ENCODE measurements at places on chromosomes 16 and 17.
A peak's percentile ranks its signal among the peaks of the same experiment; 100 is the strongest.

DNA sequence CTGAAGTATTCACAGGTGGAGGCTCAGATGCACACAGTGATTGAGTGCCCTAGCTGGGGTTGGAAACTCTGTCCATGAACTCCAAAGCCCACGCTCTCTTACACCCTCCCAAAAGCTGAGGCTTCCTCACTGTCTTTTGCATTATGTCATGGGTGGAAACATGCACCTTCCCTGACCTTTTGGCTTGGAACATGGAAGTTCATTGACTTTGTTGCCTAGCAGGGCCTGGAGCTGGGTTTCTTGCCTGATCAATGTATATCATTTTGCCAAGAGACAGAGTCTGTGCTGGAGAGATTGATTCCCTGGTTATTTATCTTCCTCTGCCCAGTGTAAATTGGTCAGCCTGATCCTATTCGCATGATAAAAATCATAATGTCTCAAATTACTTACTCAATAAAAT is 558.4 kb downstream of the MAF start:
- DNase-seq, result no peak

DNA sequence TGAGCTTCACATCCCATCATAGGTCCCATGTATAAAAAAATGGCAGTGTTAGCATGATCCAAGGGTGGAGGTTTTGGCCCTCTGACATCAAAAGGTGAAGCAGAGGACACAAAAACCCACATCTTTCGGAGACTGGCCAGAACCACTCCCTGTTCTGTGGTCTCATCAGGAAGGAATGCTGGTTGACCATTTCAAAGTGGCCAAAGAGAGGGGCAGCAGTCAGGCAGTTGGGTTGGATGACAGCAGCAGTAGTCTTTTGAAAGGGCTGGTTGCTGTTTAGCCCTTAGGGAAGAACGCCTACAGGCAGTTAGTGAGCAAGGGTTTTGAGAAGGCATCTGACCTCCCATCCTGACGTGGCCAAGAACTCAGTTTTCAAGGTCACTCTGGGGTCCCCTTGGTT is 40.5 kb downstream of the LCMT1 start:
- no peak for DNase-seq

GRCh38 chr16:11501632-11502031 is 85.1 kb downstream of the LITAF start:
- DNase-seq, result no peak

DNA sequence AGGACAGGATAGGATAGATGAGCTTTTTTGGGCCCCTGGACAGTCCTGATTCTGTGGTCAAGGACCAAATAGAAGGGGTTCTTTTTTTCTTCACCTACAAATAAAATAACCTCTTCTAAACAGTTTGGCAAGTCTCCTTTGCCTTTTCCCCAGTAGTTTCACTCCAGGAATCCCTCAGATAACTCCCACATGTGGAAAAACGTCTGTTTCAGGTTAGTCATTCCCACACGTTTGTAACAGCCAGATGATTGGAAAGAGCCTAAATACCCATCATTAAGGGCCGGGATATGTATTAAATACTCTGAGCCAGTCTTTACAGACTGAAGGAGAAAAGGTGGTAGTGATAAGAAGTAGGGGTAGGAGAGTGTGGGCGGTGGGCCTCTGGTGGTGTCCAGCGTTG is 58.3 kb downstream of the PLD6 start:
- DNase-seq, result no peak

GRCh38 chr16:79612207-79612606 is 11.7 kb upstream of the MAF start:
- DNase-seq, result no peak

DNA sequence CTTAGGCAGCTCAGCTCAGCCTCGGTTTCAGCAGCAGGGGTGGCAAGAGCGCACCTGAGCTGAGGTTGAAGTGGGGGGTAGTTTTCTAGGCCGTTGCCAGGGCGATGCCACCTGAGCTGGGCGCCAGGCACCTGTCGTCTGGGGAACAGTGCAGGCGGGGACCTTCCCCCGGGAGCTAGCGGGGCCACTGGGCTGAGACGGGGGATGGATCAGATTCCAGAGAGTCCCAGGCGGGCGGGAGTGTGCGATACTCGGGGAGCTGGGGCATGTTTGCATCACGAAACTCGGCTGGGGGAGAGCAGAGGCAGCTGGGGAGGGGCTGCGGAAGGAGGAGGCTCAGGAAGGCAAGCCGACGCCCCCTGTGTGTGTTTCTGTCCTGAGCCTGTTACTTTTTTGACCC is 477 bp upstream of the CLDN9 start:
- DNase-seq, result no peak

- DNase-seq, result no peak
These were observed 14.8 kb downstream of the PSMD3 start for GRCh38 chr17:39995438-39995837.

GRCh38 chr17:81522491-81523401 is 5.4 kb upstream of the FSCN2 start:
- DNase-seq, result no peak

GRCh38 chr17:43740541-43740940 is 18.1 kb downstream of the SOST start:
- DNase-seq, result no peak

DNA sequence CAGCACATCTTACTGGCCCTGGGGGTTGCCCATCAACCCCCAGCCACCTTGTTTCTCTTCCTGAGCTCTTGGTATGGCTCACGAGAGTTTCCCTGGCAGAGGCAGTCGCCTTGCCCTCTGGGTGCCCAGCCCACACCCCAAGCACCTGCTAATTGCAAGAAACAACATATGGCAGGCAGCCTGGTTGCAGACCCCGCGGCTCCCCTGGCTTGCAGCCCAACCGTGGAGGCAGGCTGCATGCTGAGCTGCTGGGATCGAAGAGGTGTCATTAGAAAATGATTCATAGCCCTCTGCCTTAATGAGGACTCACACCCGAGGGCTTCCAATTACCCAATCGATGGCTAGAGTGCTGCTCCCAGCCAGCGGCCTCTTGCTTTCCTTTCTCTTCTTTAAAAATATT is 115.7 kb downstream of the TMEM114 start:
- DNase-seq, result no peak

- DNase-seq, result no peak
These were observed 9.3 kb downstream of the ZACN start for GRCh38 chr17:76088041-76088867.

- no peak for DNase-seq
These were observed 7.4 kb downstream of the POLR2A start for GRCh38 chr17:7491583-7491982.

GRCh38 chr17:246226-246625 is 64.8 kb upstream of the DOC2B start:
- DNase-seq, result no peak

GRCh38 chr16:87836844-87837581 is 32.3 kb downstream of the SLC7A5 start:
- DNase-seq, result no peak

- no peak for DNase-seq
These were observed 108.8 kb downstream of the ARHGAP44 start for GRCh38 chr17:12898110-12898509.

DNA sequence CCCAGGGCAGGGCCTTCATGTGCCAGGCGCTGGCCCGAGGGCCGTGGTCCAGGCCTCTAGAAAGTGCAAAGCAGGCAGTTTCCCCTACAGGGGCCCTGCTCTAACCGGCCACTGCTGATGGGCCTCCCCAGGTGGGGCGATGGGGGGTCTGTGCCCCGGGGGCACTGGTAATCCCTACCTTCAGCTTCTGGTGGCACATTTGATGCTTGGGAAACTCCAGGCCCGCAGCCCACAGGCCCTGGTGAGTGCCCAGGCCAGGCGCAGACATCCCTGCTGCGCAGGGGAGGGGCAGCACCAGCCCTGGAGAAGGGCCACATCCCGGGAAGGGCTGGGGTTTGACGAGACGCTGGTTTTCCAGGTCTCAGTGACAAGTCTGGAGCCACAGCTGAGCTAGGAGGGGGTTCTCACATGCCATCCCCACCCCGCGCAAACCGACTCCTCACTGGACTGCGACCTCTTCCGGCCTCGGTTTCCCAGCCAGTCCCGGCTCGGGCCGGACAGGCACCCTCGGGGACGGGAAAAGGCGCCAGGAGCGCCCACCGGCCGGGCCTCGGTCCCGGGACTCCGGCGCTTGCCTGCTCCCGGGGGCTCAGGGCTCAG is 1.6 kb downstream of the DOC2B start:
- DNase-seq, result no peak

GRCh38 chr16:722835-723633 is 2.1 kb downstream of the ANTKMT start:
- DNase-seq, result no peak

DNA sequence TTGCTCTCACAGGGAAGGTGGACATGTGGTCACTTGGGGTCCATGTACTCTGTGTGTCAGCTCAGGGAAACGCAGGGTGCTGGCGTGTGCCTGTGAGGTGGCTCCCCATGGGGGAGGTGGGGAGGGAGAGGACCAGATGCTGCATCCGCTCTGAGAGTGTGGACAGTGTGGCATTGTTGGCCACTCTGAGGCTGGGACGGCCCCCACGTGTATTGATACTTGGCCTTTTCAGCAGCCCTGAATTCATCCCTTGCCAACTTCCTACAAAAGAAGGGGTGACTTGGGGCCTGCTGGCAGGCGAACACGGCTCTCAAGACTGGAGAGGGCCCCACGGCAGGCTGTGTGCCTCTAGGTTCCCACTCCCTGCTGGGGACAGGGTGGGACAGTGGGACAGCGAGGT is 120.1 kb downstream of the RAB11FIP4 start:
- no peak for DNase-seq

DNA sequence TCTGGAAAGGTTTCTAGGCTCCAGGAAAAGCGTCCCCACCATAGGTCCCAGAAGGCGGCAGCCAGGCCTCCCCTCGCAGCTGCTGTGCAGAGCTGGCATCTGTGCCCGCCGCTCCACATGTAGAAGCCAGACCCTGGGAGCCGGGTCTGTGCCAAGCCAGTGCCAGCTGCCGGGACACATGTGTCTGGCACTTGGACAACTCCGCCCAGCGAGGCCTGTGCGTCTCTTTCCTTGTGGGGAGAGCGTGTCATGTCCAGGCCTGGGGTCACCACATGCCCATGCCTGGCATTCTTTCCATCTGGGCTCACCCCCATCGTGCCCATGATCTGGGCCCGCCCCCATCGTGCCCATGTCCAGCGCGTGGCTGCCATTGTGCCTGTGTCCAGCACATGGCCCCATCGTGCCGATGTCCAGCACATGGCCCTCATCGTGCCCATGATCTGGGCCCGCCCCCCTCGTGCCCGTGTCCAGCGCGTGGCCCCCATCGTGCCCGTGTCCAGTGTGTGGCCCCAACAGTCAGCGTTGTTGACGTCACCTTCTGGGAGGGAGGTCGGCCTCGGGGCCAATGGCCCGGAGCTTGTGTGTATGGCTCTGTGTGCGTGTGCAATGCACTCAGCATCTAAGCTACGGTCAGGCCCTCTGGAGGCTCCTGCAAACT is 13.3 kb upstream of the ACSF3 start:
- DNase-seq, result no peak

GRCh38 chr17:47952171-47953021 is 5.3 kb downstream of the PRR15L start:
- no peak for DNase-seq

GRCh38 chr17:67212714-67213417 is 32.1 kb downstream of the HELZ start:
- no peak for DNase-seq

- DNase-seq, result no peak
These were observed 9.5 kb downstream of the KRT32 start for GRCh38 chr17:41457676-41458075.

DNA sequence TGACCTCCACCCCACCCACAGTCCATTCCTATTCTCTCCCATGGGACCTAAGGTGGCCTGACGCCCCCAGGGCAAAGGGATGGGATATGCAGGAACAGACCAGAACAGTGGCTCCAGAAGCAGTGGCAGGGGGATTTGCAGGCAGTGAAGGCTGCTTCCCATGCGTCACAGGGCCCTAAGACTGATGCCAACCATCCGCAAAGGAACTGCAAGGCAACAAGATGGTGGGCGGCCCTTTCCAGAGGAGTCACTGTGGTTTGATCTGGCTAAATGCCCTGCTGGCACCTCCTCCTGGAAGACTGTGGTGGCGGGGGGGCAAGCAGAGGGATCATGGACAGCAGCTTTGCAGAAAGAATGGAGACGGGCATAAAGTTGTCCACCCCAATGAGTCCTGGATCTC is 4.4 kb upstream of the SLC39A11 start:
- no peak for DNase-seq

- no peak for DNase-seq
These were observed 507.6 kb downstream of the WWOX start for GRCh38 chr16:78607022-78607421.

- no peak for DNase-seq
These were observed 345.4 kb downstream of the SOX9 start for GRCh38 chr17:72466199-72466598.

- DNase-seq, result peak; percentile 38
These were observed 6.5 kb downstream of the FMNL1 start for GRCh38 chr17:45227926-45228762.

- no peak for DNase-seq
These were observed 53.3 kb upstream of the CCL2 start for GRCh38 chr17:34201767-34202166.

DNA sequence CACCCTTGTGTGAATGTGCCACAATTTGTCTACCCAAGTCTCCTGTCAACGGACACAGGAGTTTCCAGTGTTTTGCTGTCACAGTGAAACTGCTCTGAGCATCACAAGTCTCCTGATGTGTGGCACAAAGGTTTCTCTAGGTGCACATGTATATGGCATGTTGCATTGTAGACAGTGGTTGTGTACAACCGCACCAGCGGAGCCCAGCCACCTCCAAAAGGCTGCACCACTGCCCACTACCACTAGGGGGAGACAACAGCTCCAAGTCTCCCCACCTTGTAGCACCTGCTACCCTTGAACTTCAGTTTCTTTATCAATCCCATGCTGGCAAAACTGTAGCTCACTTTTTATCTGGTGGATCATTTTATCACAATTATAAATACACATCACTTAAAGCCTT is 95.5 kb upstream of the ZNF469 start:
- DNase-seq, result peak; percentile 29

DNA sequence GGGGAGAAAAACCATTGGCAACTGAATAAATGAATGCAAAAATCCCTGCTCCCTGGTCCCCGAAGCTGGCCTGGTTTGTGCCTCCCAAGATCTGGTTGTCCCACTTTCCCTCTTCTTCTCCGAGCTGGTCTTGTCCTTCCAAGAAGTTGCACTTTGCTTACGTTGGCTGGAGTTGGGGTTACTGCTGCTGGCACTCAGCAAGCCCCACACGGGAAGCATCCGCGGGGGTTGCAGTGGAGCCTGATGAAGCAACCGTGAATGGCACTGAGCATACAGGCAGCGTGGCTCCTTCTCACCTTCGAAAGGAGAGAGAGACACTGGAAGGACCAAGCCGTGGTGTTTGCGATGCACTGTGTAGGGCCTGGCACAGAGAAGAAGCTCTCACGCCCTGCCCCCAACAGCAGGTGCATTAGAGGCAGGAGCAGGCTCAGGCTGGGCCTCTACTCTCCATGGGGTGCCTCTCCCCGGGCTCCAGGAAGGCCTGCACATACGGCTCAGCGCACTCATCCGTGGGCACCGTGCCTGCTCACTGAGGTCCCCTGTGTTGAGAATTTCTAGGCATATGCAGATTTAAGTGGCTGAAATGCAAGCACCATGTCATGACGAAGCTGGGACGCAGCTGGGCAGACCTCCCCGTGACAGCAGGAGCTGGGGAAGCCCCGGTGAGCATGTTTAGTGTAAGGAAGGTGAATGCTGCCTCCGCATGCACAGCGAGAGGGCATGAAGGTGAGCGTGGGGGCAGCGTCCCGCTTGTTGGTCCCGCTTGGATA is 12.1 kb downstream of the CA5A start:
- no peak for DNase-seq

- DNase-seq, result no peak
These were observed 12.7 kb downstream of the FCSK start for GRCh38 chr16:70467113-70467512.

Measured in stimulated activated CD4-positive, alpha-beta T cell treated with anti-CD3 and anti-CD28 coated beads, Interleukin-1b, Interleukin-23, amount 100 ng/mL, for 48 hours (primary cell).